ENCODE measurements at places on chromosomes 1 and 21.
A peak's percentile ranks its signal among the peaks of the same experiment; 100 is the strongest.

- peak; percentile 78 for DNase-seq
These were observed at the start of gene YIPF1 for GRCh38 chr1:53889304-53890298. TSS of gene YIPF1 (minus strand) at chr1:53889797. CDS start at chr1:53888937, 860 bp downstream.

DNA sequence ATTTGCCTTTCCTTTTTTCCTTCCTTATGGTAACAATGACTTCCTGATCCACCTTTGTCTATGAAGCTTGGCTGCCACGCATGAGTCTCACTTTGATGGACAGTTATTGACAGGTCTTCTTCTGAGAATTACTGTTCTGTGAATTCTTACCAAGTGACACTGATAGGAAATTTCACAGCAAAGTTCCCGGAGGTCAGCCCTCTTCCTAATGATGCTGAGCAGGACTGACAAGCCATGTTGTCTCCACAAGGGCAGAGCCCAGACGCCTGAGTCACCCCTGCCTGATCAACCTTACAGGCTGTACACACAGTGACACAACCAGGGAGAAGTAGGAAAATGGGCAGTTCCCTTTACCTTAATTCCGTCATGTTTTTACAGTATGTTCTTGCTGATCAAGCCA, 44.2 kb downstream of the ZC3H11B start:
- no peak for DNase-seq

DNA sequence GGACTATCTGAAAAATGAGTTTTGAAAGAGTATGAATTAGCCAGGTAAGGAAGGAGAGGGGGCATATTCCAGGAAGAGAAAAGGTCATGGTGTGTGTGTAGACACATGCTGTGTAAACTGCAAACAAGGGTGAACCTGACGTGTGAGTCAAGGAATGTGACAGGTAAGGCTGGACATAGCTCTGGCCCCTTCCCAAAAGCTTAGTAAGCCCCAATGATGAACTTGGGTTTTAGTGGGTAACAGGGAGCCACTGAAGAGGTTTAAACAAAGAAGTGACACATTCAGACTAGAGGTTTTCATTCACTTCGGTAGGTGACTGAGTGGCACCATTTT, 36.7 kb downstream of the EGLN1 start:
- DNase-seq: no peak

- DNase-seq: no peak
These were observed 4.0 kb upstream of the FAAP20 start for GRCh38 chr1:2198571-2198970.

DNA sequence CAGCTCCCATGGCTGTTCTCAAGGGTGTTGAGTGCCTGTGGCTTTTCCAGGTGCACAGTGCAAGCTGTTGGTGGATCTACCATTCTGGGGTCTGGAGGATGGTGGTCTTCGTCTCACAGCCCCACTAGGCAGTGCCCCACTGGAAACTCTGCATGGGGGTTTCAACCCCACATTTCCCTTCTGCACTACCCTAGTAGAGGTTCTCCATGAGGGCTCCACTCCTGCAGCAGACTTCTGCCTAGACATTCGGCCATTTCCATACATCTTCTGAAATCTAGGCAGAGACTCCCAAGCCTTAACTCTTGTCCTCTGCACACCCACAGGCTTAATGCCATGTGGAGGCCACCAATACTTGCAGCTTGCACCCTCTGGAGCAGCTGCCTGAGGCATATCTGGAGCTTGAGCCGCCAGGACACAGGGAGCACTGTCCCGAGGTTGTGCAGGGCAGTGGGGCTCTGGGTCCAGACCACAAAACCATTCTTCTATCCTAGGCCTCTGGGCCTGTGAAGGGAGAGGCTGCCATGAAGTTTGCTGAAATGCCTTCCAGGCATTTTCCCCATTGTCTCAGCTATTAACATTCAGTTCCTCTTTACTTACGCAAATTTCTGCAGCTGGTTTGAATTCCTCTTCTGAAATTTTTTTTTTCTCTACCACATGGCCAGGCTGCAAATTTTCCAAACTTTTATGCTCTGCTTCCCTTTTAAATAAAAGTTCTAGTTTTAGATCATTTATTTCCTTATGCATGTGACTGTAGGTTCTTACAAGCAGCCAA, 8.8 kb upstream of the CAPN8 start:
- no peak for DNase-seq
